ENCODE measurements at places on chromosomes 3 and 15. TPM values are rescaled to one million over a fixed set of nuclear protein-coding genes. Genes with fewer than 3 reads are reported as not detected.

GRCh38 chr3:30602946-30603345 is 3.5 kb upstream of the TGFBR2 start:
- DNase-seq: no peak

DNA sequence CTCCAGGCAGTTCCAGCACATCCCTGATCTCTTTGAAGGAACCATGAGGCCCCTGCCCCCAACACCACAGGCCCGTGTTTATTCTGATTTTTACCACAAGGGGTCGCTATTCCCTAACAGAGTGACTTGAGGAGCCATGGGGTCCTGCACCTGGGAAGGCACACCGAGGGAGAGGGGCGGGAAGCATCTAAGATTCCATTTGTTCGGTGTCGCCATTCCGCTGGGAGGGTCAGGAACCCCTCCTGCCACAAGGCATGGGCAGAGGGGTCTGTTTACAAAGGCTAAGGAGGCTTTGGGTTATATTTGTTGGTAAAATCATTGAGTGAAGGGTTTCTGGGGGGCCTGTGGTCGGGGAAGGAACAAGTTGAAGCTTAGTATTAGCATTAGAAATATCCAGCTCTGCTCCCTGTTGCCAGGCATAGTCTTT is 77.1 kb downstream of the WDR76 start:
- DNase-seq: peak; percentile 53

- no peak for DNase-seq
Measured at GRCh38 chr3:81891055-81891895, 129.8 kb upstream of the GBE1 start.

GRCh38 chr3:33868309-33868708 is 69.9 kb downstream of the PDCD6IP start:
- no peak for DNase-seq

DNA sequence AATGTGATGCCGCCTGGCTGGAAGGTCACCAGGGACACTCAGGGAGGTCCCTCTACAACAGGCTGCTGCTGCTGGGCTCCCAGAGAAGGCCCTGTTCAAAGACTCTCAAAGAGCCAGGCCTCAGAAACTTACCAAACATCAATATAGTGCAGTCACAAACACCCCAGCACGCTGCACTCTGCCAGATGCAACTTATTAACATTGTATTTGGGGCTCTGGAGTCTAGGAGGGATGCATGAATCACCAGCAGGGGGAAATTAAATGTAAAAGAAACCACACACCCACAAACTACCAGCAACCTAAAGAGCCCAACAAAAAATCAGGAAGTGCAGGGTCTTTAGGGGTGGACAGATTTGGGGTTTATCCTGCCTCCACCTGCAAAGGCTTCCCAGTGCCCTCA is 74.6 kb upstream of the SPATA12 start:
- no peak for DNase-seq

DNA sequence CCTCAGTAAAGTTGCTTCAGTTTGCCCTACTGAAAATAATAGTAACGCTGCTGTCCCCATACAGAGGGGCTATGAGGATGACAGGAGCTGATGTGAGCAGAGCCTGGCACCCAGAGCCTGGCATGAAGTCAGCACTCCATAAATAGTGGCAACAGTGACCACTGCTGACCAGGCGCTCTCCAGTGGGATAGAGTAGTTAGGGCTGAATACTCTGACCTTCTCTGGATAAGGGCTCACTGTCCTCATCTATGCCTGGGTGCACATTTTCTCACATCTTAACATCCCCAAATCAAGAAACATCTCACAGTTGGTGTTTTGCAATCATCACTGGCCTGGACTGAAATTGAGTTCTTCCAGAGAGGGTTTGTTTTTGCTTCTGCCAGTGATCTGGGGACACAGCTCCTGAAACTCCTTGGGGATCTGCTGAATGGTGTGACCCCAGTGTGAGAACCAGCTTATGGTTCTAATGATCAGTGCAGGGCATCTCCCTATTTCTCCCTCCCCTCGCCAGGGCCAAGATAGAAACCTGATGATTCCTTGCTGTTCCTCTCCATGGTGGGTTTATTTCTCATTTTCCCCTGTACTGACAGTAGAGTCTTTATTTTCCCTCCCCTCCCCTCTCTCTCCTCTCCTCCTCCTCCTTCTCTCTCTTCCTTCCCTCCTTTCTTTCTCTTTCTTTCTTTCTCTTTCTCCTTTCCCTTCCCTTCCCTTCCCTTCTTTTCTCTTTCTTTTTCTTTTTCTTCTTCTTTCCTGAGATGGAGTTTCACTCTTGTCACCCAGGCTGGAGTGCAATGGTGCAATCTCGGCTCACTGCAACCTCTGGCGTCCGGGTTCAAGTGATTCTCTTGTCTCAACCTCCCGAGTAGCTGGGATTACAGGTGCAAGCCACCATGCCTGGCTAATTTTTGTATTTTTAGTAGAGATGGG is 3.5 kb upstream of the PCSK6 start:
- no peak for DNase-seq

GRCh38 chr3:12861611-12862010 is 20.2 kb upstream of the RPL32 start:
- DNase-seq: no peak

GRCh38 chr15:69980341-69981059 is 117.2 kb downstream of the TLE3 start:
- DNase-seq: no peak

DNA sequence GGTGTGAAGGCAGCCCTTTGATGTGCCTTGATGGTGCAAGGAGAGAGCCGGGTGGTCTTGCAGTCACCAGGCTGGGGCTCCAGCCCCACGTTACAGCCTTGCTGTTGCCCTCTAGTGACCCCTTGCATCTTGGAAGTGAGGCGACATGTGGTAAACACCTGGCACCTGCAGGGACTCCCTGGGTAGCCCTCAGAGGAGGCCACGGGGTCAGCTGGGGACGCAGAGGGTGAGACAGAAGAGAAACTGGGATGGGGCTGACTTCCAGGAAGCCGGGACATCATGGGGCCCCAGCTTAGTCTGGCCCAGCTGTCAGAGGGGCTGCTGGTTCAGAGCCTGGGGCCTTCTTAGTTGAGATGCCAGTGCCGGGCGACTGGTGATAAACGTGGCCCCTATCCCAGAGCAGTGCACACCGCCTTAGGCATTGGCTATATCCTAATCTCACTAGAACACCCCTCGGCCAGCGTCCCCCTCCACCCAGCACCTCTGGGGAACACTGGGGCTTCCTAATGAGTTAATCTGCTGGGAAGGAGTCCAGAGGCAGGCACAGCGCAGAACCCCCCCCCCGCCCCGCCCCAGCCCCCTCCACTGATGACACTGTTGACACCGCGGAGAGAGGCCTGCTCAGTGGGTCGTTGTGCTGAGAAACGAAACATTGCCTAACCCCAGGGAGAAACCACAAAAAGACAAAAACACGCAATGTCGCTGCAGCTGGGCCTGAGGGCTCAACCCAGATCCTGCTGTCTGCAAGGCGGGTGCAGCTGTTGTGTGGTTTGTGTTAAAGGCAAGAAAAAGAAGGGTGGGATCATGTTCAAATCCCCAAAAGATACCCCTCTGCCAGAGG is 60.5 kb upstream of the KLF13 start:
- peak; percentile 80 for DNase-seq

DNA sequence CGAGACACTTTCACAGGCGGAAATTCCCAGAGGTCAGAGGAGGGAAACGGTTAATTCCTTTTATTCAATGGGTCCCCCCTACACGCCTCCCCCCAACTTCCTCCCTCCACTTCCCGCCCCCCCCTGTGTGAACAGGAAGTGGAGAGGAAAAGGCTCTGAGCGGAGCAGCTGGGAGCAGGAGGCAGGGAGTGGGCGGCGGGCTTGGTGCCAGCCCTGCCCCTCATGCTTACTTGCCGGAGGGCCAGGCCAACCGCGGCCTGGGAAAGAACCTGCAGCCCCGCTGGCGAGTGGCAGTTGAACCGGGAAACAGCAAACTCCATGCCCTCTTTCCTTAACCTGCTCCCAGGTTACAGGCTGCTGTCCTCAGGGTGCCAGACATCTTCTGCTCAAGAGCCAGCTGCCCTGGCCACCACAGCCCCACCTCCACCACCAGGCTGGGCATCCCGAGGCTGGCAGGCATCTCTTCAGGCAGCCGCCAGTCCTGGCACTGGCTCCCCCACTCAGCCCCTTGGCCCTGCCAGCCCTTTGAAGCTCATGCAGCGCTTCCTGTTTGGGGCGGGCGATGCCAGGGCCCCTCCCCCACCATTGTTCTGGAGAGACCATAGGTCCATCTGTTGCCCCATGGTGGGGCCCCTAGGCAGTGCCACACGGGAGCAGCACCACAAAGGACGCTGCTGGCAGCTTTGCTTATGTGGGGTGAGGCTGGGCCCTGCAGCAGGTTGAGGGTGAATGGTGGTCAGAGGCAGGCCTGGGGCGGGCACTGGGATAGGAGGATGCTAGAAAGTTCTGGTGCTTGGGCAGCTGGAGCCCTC is 12.9 kb downstream of the VPS18 start:
- DNase-seq: peak; percentile 60

- no peak for DNase-seq
Measured at GRCh38 chr3:186361246-186361761, 730 bp downstream of the DGKG start.

GATA2 gene
- not detected for total RNA-seq

FBXW12 gene
- not detected for total RNA-seq
